ENCODE measurements at places on chromosomes 4 and X.

GRCh38 chrX:14872355-14872754 lies 514 bp downstream of the FANCB start:
- DNase-seq = no peak

- no peak for DNase-seq
Measured at GRCh38 chrX:41086627-41086932, 1.3 kb downstream of the USP9X start.

GRCh38 chrX:16743604-16744325 lies 24.4 kb downstream of the SYAP1 start:
- no peak for DNase-seq

GRCh38 chr4:139813881-139814280 lies 148.3 kb downstream of the MGST2 start:
- no peak for DNase-seq

GRCh38 chr4:151908201-151908600 lies 147.4 kb upstream of the GATB start:
- no peak for DNase-seq

DNA sequence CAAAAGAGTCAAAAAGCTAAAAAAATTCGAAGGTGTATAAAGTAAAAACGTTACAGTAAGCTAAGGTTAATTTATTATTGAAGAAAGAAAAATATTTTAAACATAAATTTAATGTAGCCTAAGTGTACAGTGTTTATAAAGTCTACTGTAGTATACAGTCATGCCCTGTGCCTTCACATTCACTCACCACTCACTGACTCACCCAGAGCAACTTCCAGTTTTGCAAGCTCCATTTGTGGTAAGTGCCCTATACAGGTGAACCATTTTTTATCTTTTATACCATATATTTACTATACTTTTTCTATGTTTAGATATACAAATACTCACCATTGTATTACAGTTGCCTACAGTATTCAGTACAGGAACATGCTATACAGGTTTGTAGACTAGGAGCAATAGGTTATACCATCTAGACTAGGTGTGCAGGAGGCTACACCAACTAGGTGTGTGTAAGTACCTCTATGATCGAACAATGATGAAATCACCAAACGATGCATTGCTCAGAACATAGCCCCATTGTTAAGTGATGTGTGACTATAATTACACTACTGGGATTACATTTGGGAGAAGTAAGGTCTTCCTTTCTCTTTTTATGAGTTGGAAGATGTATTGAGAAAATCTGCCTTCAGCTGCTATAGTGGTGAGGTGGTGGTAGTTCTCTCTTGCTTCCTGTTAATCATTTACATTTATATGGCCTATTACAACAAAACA lies 27.2 kb downstream of the TMSB4X start:
- no peak for DNase-seq

- DNase-seq = no peak
Measured at GRCh38 chr4:38192516-38192915, 232.3 kb downstream of the PTTG2 start.

DNA sequence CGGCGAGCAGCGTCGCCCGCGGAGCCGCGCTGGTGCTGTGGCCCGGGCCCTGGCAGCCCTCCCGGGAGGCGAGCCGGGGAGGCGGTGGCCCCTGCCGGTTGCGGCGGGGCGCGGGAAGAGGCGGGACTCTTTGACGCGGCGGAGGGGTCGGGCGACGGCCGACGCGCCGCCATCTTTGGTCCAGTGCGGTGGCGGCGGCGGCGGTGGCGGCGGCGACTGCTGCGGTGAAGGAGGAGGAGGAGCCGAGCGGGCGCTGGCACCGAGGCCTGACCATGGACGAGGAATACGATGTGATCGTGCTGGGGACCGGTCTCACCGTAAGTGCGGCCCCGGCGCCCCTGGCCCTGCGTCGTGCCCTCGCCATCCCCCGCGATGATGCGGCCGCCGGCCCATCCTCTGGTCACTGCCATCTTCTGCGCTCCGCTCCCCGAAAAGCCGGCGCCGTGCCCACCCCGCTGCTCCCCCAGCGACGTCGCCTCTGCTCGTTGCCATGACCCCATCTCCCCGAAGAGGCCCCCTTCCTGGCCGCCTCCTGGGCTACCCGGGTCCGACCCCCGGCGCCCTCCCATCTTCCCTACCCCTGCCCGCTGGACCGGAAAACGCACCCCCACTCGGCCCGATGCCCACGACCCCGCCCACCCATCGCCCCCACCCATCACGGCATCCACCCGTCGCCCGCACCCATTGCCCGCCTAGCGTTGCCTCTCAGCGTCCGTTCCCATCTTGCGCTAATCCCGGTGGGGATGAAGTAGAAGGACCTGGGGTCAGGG lies at the start of gene GDI1:
TSS of gene GDI1 (plus strand) at position 172 of the 770 bp plus-strand sequence. CDS start at position 273, 101 bp downstream.
- DNase-seq = no peak

GRCh38 chrX:31931225-31931624 lies 859.4 kb upstream of the FTHL17 start:
- DNase-seq = no peak
